ENCODE measurements at places on chromosomes 12 and 14.

DNA sequence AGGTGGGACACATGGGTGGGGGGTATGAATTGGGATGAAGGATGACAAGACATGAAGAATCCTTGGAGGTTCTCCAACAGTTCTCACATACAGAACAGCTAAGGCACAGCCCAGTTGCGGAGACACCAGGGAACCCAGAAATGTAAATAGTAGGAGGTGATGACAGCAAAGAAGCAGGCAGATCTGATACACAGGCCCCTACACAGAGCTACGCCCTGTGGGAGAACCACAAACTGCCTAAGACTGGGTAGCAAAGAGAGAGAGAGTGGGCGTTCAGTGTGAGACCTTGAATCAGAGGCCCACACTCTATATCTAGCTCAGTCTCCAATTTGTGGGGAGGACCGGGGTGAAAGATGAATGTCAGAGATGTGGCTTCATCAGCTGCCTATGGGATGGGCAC is 9.5 kb upstream of the NUMB start:
- no peak for DNase-seq

- no peak for DNase-seq
These were observed 45.0 kb upstream of the IQSEC3 start for GRCh38 chr12:21301-22189.

GRCh38 chr14:85959063-85959462 is 429.1 kb downstream of the FLRT2 start:
- DNase-seq, result no peak

DNA sequence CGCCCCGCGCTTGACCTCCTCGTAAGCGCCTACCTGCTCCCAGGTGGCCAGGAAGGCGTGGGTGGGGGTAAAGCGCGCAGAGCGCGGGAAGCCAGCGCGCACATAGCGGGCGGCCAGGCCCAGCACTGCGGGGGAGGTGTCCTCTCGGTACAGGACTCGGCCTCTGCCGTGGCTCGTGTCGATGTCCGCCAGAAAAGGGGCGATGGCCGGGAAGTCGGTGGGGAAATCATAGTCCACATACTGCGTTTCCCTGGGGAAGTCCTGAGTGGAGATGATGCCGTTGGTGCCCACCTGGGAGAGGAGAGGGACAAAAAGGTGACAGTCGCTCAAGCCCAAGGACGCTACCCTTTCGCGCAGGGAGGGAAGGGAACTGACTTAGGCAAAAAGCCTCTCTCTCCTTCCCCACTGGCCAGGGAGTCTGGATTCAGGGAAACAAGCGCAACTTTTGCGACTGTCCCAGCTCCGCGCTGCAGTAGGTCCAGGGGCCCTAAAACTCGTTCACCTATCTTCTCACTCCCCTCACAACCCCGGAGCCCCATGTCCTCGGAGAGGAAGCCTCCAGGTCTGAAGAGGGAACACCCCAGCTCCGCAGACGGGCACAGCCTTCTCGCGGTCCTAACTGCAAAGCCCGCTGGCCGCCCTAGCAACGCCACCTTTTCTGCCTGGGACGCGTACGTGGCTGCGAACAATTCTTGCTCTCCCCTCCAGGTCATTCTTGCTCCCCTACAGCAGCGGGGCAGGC is 815 bp downstream of the NID2 start:
- DNase-seq, result no peak

- DNase-seq, result no peak
These were observed 1.1 kb downstream of the IFNG start for GRCh38 chr12:68158432-68158831.

GRCh38 chr12:4518106-4518728 is 20.5 kb upstream of the RAD51AP1 start:
- no peak for DNase-seq

DNA sequence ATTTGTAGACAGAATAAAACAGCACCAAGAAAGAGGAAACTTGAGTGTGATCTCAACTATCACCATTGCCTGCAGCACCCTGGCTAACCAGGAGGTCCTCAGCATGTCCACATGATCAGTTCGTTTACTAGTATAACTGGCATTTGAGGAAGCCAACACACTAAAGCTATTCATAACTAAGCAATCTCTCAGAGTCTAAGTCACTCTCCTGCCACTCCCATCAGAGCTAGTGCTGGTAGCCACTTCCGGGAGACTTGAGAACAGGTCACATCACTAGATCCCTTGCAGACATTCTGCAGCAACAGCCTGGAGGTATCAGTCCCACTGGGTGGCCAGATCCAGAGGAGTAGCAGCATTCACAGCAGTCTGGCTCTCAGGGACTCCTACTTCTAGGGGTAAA is 352.9 kb upstream of the OR4E1 start:
- no peak for DNase-seq

GRCh38 chr12:121793838-121794533 is 498 bp upstream of the RHOF start:
- peak; percentile 95 for DNase-seq

All from activated T-helper 1 cell treated with anti-CD3 and anti-CD28 coated beads, Interleukin-2, amount 50 U/mL, for 16 hours (primary cell).